ENCODE measurements at places on chromosomes 3 and 15. TPM values are rescaled to one million over a fixed set of nuclear protein-coding genes. Genes with fewer than 3 reads are reported as not detected.

GRCh38 chr15:62934236-62934971, 108.1 kb upstream of the TPM1 start:
- no peak overlapping the region for H3K4me3 ChIP-seq
- H3K36me3 ChIP-seq = no peaks in the 10 kb centered on the region
- no peaks in the 10 kb centered on the region for H3K27me3 ChIP-seq
- DNase-seq = no peak
- H3K27ac ChIP-seq = no peak overlapping the region

- H3K27ac ChIP-seq = no peak overlapping the region
- H3K36me3 ChIP-seq = no peaks in the 10 kb centered on the region
- no peak for DNase-seq
- peaks cover 48% of the 10 kb centered on the region for H3K27me3 ChIP-seq
- no peak overlapping the region for H3K4me3 ChIP-seq
Observed at GRCh38 chr3:14614189-14614588, 37.4 kb upstream of the CCDC174 start.

DNA sequence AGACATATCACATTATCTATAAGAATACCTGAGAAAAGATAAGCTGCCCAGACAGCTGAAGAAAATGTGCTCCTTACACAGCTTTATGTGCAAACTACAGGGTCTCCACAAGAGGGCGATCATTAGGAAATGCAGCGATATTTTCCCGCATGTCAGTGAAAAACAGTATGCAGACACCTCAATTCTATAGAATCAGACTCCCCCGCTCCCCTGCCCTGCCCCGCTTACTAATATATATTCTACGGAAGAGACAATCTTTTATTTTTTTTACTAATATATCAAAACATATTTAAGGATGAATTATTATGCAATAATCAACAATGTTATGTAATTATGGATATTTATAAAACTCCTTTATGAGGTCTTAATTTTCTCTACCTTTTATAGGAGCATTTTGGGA, 681.3 kb downstream of the ROBO1 start:
- no peaks in the 10 kb centered on the region for H3K4me1 ChIP-seq
- no peak overlapping the region for H3K27ac ChIP-seq
- no peaks in the 10 kb centered on the region for H3K27me3 ChIP-seq

DNA sequence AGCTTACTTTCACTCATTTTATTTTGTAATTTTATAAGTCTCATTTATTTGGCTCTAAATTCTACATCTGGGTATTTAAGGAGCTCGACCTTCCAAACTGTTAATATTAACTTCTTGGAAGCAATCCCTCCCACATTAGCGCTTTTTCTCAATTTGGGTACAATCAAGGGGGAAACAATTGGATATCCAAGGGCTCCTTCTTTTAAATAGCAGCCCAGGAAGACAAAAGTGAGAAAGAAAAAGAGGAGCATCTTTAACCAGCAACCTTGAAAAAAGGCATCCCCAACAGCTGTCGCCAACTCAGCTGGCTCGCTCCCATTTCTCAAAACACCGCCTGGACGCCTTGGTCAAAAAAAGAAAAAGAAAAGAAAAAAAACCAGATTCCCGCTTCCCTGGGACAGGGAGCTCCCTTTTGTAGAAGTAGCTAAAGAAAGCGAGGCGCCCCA, 873 bp downstream of the C3orf70 start:
- H3K27me3 ChIP-seq = peaks cover 94% of the 10 kb centered on the region
- peak overlapping the region; percentile 81 for H3K27ac ChIP-seq
- H3K36me3 ChIP-seq = no peaks in the 10 kb centered on the region
- peak overlapping the region; percentile 56 for H3K4me3 ChIP-seq
- peaks cover 18% of the 10 kb centered on the region for H3K4me1 ChIP-seq

- no peaks in the 10 kb centered on the region for H3K27me3 ChIP-seq
- DNase-seq = no peak
- H3K27ac ChIP-seq = no peak overlapping the region
- no peaks in the 10 kb centered on the region for H3K4me1 ChIP-seq
- no peak overlapping the region for H3K4me3 ChIP-seq
Observed at GRCh38 chr3:3074551-3075257, 35.5 kb downstream of the IL5RA start.

DNA sequence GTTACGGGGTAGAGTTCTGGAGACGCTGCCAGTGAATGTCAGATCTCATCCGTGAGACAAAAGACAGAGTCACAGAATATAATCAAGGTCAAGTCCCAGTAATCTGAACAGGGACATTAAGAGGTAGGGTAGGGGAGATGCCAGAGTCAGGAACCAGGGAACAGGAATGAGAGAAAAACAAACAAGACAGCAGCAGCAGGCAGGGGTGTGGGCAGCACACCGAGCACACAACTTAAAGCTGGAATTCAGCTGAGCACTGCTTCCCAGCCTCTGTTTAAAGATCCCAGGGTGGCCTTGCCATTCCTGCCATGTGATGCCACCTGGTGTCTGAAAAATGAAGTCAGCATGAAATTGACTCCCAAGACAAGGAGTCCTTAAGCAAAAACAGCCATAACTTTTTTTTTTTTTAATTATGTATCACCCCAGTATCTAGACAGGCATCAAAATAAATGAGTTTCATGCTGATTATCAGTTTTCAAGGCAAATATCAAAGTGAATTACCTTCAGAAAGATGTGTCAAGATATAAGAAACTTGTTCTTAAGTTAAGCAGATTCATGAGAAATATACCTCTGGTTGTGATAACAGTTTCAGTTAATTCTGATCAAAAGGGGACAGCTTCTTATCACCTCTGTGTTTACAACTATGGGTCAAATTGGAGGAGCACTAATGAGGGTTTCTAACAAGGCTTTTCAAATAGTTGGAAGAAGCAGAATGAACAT, 203.7 kb downstream of the SLC9A9 start:
- H3K27ac ChIP-seq = no peak overlapping the region
- H3K36me3 ChIP-seq = no peaks in the 10 kb centered on the region
- H3K4me3 ChIP-seq = no peak overlapping the region
- DNase-seq = peak; percentile 47
- no peaks in the 10 kb centered on the region for H3K4me1 ChIP-seq
- H3K27me3 ChIP-seq = no peaks in the 10 kb centered on the region

DNA sequence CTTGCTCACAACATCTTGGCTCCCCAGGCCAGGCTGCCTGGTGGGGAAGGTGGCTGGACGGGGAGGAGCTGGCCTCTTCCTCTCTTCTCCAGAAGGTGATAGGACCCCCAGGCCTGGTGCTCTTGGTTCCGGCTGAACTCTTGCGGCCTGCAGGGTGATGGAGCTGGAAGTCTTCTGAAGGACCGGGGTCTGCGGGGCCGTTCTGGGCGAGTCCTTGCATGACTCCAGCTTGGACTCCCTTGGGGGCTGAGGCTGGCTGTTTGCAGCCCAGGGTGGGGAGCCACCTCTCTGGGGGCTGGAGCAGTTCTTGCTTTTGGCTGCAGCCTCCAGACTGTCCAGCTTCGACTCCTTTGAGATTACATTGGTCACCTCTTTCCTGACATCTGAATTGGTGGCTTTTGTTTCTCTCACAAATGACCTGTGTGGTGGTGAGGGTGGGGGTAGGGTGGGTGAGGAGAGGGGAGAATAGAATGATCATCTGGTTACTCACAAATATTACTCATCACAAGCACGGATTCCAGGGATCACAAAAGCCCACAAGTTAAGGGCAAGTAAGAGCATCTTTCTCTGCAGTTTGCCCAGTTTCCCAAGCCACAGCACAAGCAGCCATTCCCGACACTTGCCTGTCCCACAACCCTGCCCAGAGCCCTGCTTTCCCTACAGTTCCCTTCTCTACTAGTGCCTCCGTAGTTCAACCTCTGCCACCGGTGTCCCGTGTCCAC, 149.1 kb upstream of the HACD2 start:
- no peaks in the 10 kb centered on the region for H3K27me3 ChIP-seq
- no peak overlapping the region for H3K27ac ChIP-seq
- no peak for DNase-seq
- no peaks in the 10 kb centered on the region for H3K4me1 ChIP-seq

- peaks cover 81% of the 10 kb centered on the region for H3K4me1 ChIP-seq
- no peak overlapping the region for H3K27ac ChIP-seq
- no peak for DNase-seq
- H3K36me3 ChIP-seq = peaks cover 11% of the 10 kb centered on the region
- no peaks in the 10 kb centered on the region for H3K27me3 ChIP-seq
- H3K4me3 ChIP-seq = no peak overlapping the region
Observed at GRCh38 chr15:90006217-90007075, 5.3 kb downstream of the ZNF710 start.

GRCh38 chr3:149266736-149267135, 45.1 kb upstream of the CP start:
- no peaks in the 10 kb centered on the region for H3K27me3 ChIP-seq

DNA sequence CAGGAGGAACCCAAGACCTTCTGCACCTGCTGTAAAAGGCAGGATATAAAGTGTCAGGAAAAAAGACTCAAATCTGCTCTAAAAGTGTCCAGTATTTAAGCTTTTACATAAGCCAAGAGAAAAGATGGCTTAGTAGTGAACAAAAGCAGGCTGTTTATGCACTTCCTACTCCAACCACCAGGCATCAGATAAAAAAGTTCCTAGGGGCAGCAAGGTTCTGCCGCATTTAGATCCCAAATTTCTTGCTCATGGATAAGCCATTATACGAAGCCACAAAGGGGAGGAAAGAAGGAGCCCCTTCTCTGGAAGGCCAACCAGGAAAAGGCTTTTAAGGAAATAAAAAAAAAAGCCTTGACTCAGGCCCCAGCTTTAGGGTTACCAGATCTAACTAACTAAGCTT, 10.6 kb upstream of the SLC9C1 start:
- DNase-seq = no peak
- H3K27ac ChIP-seq = no peak overlapping the region
- no peaks in the 10 kb centered on the region for H3K36me3 ChIP-seq
- no peaks in the 10 kb centered on the region for H3K27me3 ChIP-seq
- H3K4me1 ChIP-seq = peaks cover 19% of the 10 kb centered on the region
- H3K4me3 ChIP-seq = no peak overlapping the region

DNA sequence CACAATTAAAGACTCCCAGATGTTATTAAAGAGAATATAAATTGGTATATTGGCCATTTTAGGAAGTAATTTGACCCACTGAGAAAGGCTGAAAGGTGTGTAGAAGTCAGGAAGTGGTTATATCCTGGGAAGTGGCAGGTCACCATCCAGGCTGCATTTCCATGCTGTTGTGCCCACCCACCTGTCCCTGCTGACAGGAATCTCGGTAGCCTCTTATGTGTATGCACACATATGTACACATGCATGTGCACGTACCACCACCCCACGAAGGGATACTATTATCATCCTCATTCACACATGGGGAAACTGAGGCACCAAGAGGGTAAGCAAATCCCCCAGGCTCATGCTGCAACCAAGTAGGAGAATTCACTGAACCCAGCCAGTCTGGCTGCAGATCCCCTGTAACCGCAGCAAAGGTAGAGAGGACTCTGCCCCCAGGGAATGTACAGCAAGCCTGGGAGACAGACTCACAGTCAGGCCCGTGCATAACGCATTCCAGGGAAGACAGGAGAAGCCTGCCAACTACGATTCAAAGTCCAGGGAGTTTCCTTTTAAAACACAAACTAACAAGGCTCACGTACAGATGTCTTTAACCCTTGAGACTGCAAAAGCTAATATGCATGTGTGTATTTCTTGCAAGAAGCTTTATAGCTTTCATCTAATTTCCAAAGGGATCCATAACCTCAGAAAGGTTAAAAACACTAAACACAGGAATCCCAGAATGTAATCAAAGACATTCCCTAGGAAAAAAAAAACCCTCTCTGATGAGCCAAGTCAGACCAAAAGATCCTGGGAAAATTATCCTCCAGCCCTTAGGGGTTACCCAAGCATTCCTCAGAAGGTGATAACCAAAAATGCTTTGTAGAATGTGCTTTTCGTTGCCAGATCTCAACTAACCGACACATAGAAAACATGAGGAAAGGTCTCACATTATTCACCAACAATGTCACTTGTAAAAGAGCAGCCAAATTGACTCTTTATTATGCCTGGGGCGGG, 129.6 kb downstream of the ADAMTS17 start:
- DNase-seq = no peak
- no peaks in the 10 kb centered on the region for H3K36me3 ChIP-seq
- no peaks in the 10 kb centered on the region for H3K27me3 ChIP-seq
- H3K4me3 ChIP-seq = no peak overlapping the region
- no peaks in the 10 kb centered on the region for H3K4me1 ChIP-seq

DNA sequence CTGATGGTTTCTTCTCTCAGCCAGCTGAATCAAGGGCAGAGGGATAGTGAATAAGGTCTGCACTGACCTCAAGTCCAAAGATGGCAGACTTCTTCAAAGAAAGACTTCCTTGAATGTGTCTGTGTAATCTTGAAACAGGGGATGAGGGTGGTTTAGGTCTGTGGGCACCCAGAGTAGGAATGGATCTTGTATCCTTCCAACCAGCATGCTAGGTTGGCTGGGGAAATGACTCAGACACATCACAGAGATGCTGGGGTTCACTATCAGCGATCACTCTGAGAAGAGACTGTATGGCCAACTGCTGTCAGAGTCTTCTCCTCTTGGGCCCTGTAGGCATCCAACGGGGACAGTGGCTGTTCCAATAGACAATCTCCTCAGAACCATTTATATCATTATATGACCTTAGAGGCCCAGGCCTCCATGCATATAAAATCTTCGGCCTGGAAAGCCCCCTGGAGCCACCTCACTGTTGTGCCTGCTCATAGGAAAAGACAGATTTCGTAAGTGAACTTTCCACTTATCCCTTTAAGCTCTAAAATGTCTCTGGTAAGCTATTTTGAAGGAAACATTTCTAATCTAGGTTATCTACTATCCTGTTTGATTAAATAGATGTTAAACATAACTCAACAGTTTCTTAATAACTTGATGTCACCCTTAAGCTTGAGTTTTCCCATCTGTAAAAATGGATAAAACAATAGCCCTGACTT, 58.5 kb downstream of the TIPARP start:
- H3K27ac ChIP-seq = no peak overlapping the region
- H3K4me1 ChIP-seq = no peaks in the 10 kb centered on the region
- no peaks in the 10 kb centered on the region for H3K36me3 ChIP-seq
- no peak overlapping the region for H3K4me3 ChIP-seq
- no peak for DNase-seq
- no peaks in the 10 kb centered on the region for H3K27me3 ChIP-seq

GRCh38 chr3:61985020-61985419, 388.3 kb downstream of the FEZF2 start:
- DNase-seq = no peak
- H3K27ac ChIP-seq = no peak overlapping the region
- H3K36me3 ChIP-seq = no peaks in the 10 kb centered on the region
- H3K27me3 ChIP-seq = no peaks in the 10 kb centered on the region
- H3K4me3 ChIP-seq = no peak overlapping the region

- no peak for DNase-seq
- no peak overlapping the region for H3K4me3 ChIP-seq
- no peaks in the 10 kb centered on the region for H3K27me3 ChIP-seq
- no peaks in the 10 kb centered on the region for H3K4me1 ChIP-seq
- H3K36me3 ChIP-seq = no peaks in the 10 kb centered on the region
Observed at GRCh38 chr3:39344746-39345344, 15.3 kb downstream of the CCR8 start.

GRCh38 chr15:78003539-78004008, 73.9 kb downstream of the TBC1D2B start:
- H3K4me1 ChIP-seq = peaks cover 66% of the 10 kb centered on the region
- no peak overlapping the region for H3K4me3 ChIP-seq
- H3K36me3 ChIP-seq = peaks cover 79% of the 10 kb centered on the region

- H3K36me3 ChIP-seq = no peaks in the 10 kb centered on the region
- no peak for DNase-seq
- H3K4me3 ChIP-seq = no peak overlapping the region
- H3K4me1 ChIP-seq = no peaks in the 10 kb centered on the region
- no peak overlapping the region for H3K27ac ChIP-seq
Observed at GRCh38 chr3:177495566-177495965, 298.3 kb upstream of the TBL1XR1 start.

The TMEM45A gene
- total RNA-seq = 24.5 TPM

The IL17RD gene
- total RNA-seq = 2.4 TPM

The SLC7A14 gene
- total RNA-seq = not detected

The CCDC9B gene
- total RNA-seq = 65.4 TPM

The ATP13A5 gene
- total RNA-seq = 1.4 TPM

The SLCO3A1 gene
- 49.0 TPM for total RNA-seq

The TM4SF4 gene
- total RNA-seq = 1.3 TPM

The ROPN1 gene
- not detected for total RNA-seq

The SEMA3G gene
- 36.5 TPM for total RNA-seq
